ENCODE measurements at places on chromosomes 3 and 15.
A peak's percentile ranks its signal among the peaks of the same experiment; 100 is the strongest.

GRCh38 chr15:29129926-29130325, 139.7 kb downstream of the NSMCE3 start:
- DNase-seq = no peak

GRCh38 chr3:48727511-48727910, 10.5 kb upstream of the IP6K2 start:
- DNase-seq = no peak

- DNase-seq = no peak
These were observed 73.6 kb upstream of the NSMCE3 start for GRCh38 chr15:29343229-29343628.

- DNase-seq = no peak
These were observed 64.0 kb upstream of the VILL start for GRCh38 chr3:37926611-37927010.

DNA sequence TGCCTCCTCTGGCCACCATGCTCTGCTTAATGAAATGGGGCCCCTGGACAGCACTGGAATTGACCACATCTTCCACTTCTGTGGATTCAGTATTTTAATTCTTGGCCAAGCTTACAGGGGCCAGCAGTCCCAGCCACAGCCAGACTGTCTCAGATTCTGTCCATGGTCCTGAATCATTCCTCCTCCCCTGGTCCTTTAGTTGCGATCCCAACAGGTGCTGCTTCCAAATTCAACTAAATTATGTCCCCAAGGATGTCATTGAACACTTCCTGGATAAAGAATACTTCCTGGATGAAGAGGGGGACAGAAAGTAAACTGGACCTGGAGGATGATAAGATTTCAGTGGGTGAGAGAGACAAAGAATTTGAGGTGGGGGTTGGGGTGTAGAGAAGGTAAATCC, 111.1 kb upstream of the FOXB1 start:
- no peak for DNase-seq

DNA sequence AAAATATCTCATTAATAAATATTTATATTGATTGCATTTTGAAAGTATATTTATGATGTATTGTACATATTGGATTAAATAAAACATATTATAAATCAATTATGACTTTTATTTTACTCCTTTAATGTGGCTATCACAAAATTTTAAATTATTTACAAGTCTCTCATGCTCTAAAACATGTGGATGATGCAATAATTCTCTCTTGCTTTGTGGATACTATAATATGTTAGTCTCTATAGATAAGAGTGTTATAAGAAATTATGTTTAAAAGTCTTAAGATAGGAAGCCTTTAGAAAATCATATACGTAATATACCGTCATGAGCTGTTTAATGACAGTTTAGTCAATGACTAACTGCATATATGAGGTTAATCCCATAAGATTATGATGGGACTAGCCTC, 547.4 kb upstream of the ALCAM start:
- DNase-seq = no peak

- DNase-seq = no peak
These were observed 245.9 kb upstream of the TOPAZ1 start for GRCh38 chr3:43995547-43996378.

DNA sequence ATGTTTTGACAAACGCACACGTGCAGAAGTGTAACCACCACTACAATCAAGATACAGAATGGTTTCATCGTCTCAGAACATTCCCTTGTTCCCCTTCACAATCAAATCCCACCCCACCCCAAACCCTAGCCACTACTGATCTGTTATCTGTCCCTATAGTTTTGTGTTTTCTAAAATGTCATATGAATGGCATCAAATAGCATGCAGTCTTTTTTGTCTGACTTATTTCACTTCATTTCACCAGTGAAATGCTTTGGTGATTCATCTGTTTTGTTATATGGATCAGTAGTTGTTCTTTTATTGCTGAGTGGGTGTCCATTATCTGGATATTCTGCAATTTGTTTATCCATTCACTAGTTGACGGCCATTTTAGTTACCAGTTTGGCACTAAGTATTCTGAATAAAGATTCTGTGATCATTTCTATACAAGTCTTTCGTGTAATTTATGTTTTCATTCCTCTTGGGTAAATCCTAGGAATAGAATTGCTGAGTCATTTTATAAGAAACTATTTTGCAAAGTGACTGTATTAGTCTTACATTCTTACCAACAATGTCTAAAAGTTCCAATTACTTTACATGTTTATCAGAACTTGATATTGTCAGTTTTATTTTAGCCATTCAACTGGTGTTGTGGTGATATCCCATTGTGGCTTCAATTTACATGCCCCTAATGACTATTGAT, 232.8 kb downstream of the CLSTN2 start:
- no peak for DNase-seq

DNA sequence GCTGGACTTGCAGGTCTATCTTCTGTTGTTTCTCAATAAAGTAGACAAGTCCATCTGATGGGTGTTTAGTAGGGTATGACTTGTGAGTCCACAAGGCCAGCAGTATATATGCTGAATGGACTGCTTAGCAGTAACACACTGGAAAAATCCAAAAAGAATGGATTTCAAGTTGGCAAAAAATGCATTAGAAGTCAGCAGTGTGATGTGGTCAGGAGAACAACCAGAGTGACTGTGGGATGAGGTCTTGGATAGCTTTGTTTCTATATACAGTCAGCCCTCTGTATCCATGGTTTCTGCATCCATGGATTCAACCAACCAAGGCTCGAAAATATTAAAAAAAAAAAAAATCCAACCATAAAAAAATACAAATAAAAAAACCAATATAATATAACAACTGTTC, 55.8 kb downstream of the LPP start:
- DNase-seq = no peak

DNA sequence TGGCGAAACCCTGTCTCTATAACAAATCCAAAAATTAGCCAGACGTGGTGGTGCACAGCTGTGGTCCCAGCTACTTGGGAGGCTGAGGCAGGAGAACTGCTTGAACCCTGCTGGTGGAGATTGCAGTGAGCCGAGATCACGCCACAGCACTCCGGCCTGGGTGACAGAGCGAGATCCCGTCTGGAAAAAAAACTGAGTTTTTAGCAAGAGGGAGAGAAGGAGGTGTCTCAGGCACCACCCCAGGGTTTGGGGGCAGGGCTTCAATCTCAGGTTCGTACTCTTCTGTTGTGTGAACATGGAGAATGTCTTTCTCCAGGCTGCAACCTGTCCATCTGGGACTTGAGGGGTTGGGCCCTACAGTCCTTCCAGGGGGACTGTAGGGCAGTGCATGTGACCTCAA, 2.7 kb downstream of the CHRNA3 start:
- no peak for DNase-seq

DNA sequence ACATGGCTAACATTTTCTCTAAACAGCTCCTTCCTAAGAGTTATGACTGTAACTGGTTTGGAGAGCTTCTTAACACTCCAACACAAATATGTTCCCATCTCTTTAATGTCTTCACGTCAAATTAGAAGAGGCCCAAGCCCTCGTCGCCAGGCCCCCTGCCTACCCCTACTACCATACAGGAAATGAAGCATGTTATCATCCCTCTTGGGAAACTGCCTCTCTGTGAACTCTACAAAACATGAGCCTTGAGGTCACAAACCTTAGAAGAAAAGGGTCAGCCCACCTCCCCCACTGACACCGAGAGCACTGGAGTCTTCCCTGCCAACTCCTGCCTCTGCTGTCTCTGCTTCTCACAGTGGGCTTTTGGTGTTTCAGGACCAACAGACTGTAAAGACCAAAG, 243.1 kb upstream of the STT3B start:
- DNase-seq = no peak

DNA sequence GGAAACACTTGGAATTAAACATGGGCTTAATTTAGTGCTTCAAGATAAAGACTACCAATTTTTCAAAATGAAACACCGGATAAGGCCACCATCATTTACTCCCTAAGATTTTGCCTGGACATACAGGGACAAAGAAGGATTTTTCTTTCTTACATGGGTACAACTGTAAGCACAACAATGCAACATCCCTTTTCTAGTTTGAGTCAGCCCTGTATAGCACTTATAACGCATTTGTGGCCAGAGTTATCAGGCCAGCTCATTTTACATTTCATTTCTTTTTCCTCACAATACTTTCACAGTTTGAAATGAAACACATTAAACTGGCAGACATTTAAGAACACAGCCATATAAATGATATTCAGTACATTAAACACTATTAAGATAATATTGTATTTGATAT, 9.8 kb upstream of the SUCNR1 start:
- DNase-seq = no peak

DNA sequence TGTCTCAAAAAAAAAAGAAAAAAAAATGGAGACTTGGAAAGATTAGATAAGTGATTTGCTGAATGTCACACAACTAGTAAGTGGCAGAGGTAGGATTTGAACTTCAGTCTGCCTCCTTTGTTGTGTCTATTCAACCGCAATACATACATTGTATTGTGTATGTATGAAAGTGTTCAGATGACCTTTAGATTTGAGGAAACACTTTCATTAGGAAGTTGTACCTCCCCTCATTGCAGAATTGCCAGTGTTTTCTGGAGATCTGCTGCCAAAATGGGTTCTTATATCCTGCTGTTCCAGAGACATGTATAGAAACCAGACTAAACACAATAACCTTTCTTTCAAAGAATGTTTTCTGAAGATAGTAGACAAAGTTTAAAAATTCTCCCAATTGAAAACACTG, 247.4 kb upstream of the TBL1XR1 start:
- no peak for DNase-seq

DNA sequence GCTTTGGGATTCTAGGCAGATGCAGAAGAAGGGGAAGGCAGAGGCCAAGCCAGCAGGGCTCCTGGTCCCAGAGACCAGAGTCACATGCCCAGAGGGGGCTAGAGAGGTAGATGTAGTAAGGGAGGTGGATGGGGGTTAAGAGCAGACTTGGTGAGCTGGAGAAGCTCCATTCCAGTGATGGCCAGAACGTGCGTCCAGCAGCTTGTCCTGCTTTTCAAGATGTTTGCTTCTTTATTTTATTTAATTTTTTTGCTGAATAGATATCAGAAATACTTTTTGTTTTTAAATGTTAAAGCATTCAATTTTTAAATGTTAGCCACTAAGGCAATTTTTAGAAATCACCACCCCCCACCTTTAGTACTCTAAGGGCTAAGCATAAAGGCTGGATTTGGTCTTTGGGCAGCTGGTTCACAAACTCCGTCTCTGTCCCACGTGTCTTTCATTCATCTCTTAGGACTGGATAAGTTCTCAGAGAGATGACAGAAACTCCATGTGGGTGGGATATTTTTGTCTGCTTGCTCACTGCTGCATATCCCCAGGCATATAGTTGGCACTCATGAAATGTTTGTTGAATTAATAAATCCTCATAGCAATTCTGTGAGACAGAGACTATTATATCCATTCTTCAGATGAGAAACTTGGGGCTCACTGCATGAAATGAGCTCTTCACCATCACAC, 6.7 kb downstream of the COLQ start:
- DNase-seq = no peak

- peak; percentile 95 for DNase-seq
These were observed 8.9 kb upstream of the MAP3K13 start for GRCh38 chr3:185353823-185354614.

DNA sequence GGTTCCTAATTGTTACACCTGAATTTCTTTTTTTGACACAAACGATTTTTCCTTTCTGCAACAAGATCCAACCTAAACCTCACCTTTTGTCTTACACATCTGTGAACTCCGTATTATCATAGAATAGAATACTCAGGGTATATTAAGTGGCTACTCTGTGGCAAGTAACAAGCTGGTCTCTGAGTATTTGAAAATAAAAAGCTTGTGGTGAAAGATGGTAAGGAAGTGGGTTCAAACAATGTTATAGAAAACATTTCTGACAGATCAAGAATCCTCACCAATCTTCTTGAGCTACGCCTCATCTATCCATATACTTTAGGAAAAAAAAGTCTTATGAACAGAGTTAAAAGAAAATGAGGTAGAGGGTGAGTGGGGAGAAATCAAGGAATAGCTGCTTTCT, 3.5 kb upstream of the ANKRD28 start:
- no peak for DNase-seq

DNA sequence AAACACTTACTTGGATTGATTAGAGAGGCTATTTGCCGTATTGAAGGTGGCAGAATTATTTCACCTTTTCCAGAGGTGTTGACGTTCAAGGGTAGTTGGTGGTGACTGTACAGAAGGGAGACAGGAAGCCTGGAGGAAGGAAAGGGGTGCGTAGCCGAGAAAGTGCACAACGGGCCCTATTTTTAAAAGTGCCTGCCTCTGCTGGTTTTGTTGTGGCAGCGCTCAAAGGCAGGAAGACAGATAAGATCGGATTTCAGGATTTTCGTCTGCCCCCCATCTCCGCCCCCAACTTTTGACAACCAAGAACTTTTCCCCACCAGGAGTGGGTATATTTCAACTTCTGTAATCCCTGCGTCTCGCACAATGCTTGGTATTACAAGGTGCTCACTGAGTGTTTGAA, 38.5 kb downstream of the SMAD3 start:
- no peak for DNase-seq

DNA sequence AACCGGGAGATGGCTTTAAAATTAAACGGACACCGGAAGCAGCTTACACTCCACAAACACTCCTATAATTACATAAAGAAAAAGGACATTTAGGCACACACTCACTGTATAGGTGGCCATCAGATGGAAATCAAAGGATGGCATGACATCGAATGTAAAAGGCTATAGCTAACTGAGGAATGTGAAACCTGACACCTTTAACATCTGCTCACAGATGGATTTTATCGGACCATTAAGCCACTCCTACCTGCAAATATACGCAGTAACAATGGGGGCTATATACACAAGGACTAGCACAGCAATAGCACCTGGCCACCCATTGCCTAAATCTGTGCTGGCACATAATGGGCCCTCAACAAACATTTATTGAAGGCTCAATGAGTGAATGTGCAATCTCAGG, 14.5 kb upstream of the RBSN start:
- DNase-seq = no peak

- no peak for DNase-seq
These were observed 919.3 kb downstream of the TUSC7 start for GRCh38 chr3:117628823-117629291.
